ENCODE measurements at places on chromosomes 1 and 21.

DNA sequence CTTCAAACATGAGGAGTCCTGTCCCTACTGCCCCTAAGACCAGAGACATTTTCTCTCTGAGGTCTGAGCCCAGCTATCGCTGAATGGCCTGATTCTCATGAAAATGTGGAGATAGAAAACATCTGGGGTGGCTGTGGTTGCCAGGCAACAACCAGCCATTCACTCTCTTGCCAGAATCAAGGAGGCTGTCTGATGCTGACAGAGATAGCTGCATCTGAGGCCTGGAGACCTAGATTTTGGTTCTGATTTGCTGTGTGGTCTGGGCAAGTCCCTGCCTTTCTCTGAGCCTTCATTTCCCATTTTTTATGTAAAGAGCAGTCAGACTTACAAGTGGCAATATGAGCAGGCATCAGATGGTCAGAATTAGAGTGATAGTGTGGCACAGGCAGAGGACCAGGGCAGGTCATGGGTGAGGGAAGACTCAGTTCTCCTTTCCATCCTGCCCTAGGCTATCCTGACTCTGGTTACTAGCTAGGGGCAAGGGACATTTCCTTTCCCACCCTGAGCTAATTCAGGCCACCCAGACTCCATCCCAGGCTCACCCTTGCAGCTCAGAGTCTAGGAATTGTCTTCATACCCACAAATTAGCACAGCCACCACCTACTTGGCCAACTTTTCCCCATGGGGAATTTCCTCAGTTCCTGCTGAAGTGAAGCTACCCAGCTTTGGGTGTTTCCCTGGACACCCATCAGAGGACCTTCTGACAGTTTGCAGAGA is 20.0 kb upstream of the RNF19B start:
- no peak for DNase-seq

GRCh38 chr1:217253351-217253750 is 377.5 kb downstream of the GPATCH2 start:
- DNase-seq, result no peak

- no peak for DNase-seq
These were observed 151.1 kb downstream of the TLR5 start for GRCh38 chr1:222991908-222992307.

DNA sequence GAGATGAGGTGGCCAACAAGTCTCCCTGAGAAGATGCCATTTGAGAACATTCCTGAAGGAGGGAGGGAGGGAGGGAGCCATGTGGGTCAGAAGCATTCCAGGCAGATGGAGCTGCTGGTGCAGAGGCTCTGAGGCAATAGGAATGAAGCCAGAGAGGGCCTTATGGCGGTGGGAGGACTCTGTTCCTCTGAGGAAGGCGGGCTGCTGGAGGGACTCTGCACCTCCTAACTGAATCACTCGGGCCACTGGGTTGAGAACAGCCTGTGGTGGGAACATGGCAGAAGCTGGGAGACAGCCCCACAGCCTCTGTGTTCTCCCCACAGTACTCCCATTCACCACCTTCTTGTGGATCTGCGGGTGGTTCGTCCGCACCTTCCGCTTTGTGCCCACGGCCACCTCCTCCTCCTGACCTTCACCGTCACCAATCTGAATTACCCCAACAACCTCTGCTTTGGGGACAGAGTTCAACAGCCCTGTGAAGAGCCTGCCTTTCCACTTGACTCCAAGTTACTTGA is 2.4 kb upstream of the TMEM125 start:
- DNase-seq, result no peak

DNA sequence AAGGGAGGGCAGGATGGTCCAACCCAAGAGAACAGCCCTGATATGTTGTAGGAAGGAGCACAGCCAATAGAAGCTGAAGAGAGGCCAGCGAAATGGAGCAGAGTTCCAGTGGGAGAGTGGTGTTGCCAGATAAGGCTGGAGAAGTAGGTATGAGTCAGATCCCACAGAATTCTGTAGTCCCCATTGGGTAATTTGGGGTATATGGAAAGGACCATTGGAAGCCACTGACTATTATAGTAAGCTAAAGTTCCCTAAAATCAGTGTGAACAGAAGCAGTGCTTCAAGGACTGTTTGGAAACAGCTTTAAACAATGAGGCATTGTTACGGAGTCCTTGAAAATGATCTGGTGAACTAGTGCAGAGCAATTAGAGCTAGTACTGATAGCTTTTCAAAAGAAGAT is 63.0 kb downstream of the DISP1 start:
- DNase-seq, result no peak
